ENCODE measurements at places on chromosomes 7 and 10. TPM values are rescaled to one million over a fixed set of nuclear protein-coding genes. Genes with fewer than 3 reads are reported as not detected.
A peak's percentile ranks its signal among the peaks of the same experiment; 100 is the strongest.

KIF20B gene
- polyA plus RNA-seq, result 21.1 TPM

IKZF1 gene
- polyA plus RNA-seq, result 1.1 TPM

DNA sequence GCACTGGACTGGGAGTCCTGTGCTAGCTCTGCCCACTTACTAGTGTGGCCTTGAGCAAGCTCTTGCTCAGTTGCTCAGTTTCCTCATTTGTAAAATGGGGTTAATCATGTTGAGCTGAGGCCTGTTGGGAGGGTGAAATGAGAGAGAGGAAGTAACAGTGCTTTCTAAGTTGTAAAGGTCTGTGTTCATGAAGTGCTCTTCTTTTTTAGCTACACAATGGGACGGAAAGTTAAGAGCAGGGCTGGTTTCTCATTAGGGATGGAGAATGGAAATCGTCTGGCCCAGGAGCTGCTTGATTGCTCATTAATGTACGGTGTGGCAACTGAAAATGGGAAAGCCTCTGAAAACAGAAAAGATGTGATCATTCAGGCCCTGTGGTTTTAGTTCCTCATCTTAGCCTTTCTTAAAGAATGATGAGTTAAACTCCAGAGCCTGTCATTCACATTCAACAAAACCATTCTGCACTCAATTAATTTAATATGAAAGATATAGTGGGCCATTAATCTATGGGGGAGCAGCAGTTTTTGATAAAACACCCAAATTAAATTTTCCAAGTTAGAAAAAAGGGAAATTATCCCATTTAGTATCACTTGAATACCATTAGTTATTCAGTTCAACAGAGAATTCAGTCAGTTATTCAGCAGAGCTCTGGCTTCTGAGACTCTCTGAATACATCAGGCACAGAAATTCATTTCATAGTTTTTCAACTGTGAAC is 60.5 kb downstream of the SH2D4B start:
- no peak for DNase-seq

DNA sequence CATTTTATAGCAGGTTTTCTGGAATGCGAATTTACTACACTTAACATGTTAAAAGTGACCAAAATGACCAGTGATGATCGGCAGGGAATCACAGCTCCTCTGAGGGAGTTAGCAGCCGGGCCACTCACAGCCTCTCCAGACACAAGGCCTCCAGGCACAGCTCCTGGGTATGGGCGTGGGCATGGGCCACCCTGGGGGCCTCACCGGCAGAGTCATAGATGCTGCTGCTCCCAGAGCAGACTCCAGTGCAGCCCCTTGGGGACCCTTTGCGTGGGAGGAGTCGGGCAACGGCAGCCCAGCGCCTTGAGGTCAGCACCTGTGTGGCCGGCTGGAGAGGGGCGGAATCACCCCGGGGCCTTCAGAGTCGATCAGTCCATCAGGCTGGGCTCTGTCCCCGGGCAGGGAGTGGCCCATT is 8.6 kb downstream of the KNDC1 start:
- no peak for DNase-seq

GRCh38 chr10:90834326-90834725 is 23.5 kb downstream of the HTR7 start:
- no peak for DNase-seq

DNA sequence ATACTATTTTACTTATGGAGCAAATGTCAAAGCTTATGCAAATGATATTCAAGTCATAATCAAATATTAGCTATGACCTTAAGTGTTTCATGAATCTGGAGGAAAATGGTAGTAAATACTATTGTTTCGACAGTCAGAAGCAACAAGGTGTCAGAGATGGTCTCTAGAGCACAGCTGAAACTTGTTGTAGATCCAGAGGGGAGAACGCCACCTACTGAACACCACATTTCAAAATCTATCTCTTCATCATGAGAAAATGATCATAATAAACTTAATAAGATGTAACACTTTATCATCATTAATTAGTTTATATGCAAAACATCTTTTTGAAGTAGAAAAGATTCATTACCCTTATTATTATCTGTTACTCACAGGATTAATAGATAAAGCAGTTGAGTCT is 418.7 kb downstream of the GATA3 start:
- DNase-seq, result no peak

GRCh38 chr10:73623056-73623455 is 18.2 kb downstream of the MYOZ1 start:
- no peak for DNase-seq

GRCh38 chr7:29265208-29265923 is 70.8 kb downstream of the CHN2 start:
- no peak for DNase-seq

DNA sequence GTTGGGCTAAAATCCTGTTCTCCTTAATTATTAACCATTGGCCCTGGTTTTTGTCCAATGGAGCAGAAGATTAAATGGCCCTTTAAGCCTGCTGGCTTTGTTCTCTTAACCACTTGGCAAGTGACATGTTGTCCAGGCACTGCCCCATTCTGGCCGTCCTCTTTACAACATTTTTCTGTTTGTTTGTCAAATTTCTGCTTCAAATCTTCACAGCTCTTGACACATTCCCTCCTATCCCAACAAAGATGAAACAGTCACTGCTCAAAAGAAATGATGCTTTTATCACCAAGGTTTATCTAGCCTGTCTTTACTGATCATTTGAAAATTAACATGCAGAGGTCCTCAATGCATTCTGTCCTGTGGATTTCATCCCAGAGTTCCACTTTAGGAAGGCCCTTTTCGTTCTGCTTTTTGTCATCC is 700.4 kb downstream of the KCNMA1 start:
- DNase-seq, result no peak

CDH23 gene
- 2.1 TPM for polyA plus RNA-seq

DNA sequence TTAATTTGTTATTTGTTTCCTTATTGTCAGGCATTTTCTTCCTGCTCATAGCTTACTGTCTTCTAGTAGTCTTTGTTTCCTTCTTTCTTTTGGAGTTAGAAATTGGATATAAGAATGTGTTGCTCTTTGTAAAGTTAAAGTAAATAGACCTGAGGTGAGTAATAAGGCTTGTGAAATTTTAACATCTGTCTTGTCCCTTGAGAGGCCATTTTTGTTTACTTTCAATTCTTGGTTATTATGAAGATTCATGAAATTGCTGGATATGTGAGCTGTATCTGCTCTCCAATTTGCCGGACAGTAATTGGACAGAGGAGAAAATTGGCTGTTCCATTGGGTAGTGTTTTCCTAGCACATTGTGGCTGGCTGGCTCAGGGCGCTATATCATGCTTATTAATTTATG is 260.7 kb downstream of the EXOC4 start:
- no peak for DNase-seq

KEL gene
- 2.1 TPM for polyA plus RNA-seq

DNA sequence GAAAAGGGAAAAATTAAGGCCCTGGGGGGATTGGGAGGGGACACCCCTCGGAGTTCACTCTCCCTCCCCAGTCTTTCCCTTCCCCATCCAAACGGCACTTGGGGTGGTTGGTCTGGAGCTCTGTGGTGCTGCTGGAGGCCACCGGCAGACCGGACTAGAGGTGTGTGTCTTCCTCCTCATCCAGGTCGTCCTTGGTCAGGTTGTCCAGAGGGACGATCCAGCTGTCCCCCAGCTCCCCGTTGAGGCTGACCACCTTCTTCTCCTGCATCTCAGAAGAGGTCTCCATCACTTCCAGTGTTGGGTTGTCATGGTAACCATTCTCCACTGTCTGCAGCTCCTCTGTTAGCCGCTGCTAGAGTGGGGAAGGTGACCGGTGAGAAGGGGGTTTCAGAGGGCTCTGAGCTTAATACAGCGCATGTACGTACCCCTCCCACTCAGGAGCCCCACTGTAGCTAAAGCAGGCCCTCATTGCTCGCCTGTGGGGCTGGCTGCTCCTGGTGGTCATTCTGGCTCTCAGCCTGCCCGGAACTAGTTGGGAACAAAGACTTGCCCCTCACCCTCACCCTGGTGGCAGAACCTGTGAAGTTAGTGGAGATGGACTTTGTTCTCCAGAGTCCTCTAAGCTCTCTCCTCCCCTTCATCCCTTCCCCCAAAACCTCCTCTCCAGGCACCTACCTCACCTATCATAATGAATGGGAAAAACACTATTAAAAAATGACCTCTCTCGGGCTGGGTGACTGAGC is 52.1 kb downstream of the PODXL start:
- DNase-seq, result no peak

GRCh38 chr7:1236831-1237701 is 4.4 kb downstream of the UNCX start:
- no peak for DNase-seq

- DNase-seq, result no peak
Observed at GRCh38 chr10:5147981-5148677, 36.8 kb downstream of the AKR1C8 start.

DNA sequence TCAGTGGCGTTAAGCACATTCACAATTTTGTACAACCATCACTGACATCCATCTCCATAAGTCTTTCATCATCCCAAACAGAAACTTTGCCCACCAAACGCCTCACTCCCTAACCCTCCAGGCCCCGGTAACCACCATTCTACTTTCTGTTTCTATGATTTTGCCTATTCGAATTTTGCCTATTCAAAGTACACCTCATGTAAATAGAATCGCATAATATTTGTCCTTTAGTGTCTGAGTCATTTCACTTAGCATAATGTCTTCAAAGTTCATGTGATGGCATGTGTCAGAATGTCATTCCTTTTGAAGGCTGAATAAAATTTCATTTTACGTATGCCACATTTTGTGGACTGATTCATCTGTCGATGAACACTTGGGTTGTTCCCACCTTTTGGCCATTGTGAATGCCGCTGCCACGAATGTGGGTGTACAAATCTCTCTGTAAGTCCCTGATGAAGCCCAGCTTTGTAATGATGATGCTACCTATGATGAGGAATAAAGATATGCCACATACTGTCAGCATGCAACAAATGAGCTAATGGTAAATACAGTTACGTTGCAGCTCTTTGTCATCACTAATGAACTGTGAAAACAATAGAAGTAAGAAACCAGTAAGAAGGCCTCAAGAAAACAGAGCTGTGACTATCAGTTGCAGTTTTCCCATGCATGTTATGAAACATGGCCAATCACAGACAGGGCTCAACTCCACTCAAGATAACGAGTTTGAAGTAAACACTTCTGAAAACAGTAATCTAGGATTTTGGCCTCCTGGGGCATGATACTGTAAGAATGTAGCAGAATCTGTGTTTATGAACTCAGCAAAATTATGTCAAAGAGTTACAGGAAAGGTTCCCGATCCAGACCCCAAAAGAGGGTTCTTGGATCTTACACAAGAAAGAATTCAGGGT is 120.0 kb downstream of the ADAM12 start:
- no peak for DNase-seq

- DNase-seq, result no peak
Observed at GRCh38 chr7:88091988-88092675, 127.7 kb downstream of the SRI start.

ZNF775 gene
- 7.0 TPM for polyA plus RNA-seq

MUC3A gene
- 0.69 TPM for polyA plus RNA-seq

GRCh38 chr7:133934977-133935330 is 192.2 kb upstream of the LRGUK start:
- DNase-seq, result no peak

DNA sequence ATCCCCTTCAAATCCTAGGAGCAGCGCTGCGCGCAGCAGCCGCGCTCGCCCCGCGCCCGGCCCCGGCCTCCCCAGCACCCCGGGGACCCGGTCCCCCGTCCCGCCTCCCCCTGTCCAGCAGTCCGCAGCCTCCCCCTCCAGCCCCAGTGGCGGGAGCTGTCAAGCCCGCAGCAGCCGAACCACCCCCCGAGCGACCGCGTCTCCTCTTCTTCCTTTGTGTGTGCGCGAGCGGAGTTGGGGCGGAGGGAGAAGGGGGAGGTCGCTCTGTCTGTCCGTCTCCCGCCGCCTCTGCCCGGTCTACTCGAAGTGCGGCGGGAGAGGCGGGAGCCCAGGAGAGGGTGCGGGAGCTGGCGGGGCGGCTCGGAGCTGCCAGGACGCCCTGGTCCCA is 375 bp upstream of the CHN2 start:
- peak; percentile 31 for DNase-seq

SPOCK2 gene
- polyA plus RNA-seq, result 140 TPM

GRCh38 chr10:24871011-24871935 is 81.1 kb downstream of the PRTFDC1 start:
- DNase-seq, result no peak

GRCh38 chr10:48444861-48445841 is 138.7 kb downstream of the MAPK8 start:
- DNase-seq, result no peak

Measured in renal cortex interstitium (tissue), 15 donors.